ENCODE measurements at places on chromosomes 5 and 9. TPM values are rescaled to one million over a fixed set of nuclear protein-coding genes. Genes with fewer than 3 reads are reported as not detected.
A peak's percentile ranks its signal among the peaks of the same experiment; 100 is the strongest.

DNA sequence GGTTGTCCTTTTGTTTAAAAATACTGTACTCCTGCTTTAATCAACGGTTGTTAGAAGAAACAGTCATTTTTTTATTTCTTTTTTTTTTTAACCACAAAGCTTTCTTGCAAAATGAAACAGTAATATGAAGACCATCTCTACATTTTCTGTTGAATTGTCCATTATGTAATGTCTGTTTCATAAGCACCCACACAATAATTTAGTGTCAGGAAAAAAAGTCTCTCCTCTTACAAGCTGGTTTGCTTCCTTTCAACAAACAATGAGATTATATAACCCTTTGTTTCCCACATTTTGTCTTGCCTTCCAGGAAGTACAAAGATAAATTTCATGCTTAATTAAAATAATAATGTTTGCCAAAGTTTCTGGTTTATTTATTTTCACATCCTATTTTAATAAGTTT lies 16.7 kb downstream of the CTNNAL1 start:
- no peak for DNase-seq

GRCh38 chr9:126429190-126429589 lies 102.6 kb downstream of the MVB12B start:
- no peak for DNase-seq

GRCh38 chr9:101225271-101225670 lies 159.5 kb downstream of the BAAT start:
- DNase-seq: no peak

DNA sequence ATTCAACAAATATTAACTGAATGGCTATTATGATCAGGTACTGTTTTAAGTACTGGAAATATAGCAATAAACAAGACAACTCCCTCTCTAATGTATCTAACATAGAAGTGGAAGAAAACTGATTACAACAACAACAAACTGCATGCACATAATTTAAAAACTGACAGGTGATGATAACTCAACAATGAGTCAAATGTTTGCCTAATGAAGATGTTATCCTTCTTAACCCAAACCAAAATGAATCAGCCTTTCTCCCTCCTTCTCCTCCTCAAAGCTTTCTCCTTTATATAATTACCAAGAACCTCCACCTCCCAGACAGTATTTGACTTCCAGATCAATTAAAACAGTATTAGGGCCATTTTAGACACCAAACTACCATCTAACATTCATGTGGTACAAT lies 49.3 kb downstream of the RICTOR start:
- DNase-seq: no peak

GRCh38 chr9:105295986-105296385 lies 51.5 kb downstream of the SLC44A1 start:
- peak; percentile 50 for DNase-seq

DNA sequence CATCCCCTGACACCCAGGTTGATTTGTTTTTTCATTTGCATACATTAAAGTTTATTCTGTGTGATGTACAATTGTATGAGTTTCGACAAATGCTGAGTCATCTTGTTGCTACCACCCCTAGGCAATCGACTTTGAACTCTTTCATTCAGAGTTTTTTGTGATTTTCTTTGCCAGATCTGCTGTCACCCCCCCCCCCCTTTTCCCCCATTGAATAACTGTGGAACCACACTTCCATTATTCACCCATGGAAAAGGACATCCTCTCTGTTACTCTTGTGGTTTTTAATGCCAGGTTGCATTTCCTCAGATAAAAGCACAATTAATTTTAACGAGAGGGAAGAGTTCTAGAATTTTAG lies 13.7 kb upstream of the FAM120AOS start:
- no peak for DNase-seq

DNA sequence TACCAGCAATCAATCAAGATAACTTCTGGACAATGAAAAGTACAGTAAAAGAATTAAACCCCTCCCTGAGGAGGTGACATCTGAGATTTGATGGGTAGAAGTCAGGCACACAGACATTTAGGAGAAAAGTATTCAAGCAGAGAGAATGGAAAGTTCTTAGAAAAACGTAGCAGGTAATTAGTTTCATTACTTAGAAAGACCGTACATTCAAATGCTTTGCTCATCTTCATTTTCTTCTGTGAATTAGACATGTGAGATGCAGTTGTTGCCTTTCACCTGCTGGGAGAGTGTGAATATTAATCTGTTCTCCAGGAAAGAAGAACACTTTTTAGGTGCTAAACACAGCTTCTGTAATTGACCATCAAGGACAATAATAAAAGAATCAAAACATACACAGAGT lies 71.3 kb upstream of the PPP1R2B start:
- DNase-seq: no peak

DNA sequence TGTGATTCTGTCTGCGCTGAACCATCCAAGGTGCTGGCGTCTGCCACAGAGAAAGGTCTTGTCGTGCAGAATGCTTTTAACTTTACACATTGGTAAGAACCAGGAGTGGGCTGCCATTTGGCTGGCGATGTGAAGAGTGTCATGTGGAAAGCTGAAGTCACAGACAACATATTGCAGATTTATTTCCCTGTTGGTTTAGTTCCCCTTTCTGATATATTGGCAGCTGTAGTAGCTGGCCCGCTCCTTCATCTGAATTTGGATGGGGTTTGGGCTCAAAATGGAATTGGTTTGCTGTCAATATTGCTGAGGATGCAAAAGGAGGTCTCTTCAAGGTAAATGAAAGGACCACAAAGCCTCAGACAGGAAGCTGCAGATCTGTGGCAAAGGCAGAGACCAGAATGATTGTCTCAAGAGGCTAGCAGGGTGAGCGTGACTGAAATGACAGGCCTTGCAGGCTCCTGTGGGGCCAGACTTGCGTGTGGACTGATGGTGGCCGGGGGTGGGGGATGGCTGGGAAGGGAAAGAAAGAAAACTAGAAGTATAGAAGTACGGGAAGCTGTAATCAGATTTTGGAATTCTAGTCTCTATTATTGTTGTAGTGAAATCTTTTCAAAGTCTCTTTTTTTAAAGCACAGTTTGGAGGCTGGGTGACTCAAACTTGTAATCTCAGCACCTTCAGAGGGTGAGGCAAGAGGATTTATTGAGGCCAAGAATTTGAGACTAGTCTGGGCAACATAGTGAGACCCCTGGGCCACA lies 25.1 kb upstream of the CD180 start:
- no peak for DNase-seq

DNA sequence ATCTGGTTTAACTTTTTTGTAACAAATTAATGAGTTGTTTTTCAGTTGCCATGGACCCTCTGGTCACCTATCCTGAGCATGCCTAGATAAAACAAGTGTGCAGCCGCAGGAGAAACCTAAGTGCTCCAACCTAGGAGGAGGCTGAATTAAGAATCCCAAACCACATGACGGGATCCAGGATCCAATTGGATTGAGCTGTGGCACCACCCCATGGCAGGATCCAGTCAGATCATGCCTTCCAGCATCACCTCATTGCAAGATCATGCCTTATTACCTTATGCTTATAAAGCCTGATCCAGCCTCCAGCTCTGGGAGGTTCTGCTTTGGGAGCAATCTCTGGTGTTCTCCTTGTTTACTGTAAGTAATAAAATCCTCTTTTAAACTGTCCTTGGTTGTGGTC lies 662.0 kb downstream of the TLR4 start:
- DNase-seq: peak; percentile 26

DNA sequence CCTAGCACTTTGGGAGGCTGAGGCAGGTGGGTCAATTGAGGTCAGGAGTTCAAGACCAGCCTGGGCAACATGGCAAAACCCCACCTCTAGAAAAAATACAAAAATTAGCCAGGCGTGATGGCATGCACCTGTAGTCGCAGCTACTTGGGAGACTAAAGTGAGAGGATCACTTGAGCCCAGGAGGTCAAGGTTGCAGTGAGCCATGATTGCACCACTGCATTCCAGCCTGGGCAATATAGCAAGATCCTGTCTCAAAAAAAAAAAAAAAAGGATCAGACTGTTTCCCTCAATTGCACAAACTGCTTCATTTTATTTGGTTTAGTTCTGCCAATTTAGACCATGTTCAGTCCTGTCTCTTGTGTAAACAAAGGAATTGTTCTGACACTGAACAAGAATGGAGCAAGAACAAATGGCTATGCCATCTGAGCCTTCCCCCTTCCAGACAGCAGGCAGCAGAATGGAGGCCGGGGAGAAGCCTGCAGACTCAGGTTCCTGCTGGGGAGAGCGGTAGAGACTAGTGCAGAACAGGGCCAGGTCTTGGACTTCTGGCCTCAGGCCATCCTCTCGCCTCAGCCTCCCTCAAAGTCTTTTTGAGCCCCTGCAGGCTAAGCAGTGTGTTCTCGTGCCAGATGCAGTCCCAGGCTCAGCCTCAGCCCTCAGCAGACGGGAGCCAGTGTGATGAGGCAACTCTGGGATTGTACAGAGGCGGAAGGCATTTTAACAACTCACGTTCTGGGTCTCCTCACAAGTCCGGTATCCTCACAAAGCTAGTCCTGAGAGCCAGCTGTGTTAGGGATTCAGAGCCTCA lies 18.2 kb downstream of the HNRNPH1 start:
- no peak for DNase-seq

- DNase-seq: no peak
These were observed 160.3 kb downstream of the ARSB start for GRCh38 chr5:78824831-78825281.

GRCh38 chr9:131999692-132000551 lies 79.7 kb downstream of the MED27 start:
- DNase-seq: peak; percentile 12

DNA sequence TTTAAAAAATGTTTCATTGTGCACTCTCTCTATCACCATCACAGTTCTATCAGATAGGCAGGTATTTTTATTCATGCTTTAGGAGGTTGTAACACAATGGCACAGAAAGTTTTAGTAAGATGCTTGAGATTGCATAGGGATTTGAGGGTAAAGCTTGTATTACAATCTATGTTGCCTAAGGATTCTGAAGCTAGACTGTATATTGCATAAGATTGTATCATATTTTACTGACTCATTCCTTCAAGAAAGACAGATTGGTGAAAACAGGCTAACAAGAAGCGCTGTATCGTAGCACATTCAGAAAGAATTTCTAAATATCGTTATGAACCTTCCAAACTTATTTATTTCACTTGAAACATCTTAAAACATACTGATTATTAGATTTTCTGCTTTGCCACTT lies 577.7 kb downstream of the EBF1 start:
- no peak for DNase-seq

GRCh38 chr5:138138949-138139780 lies at the start of gene NME5:
Gene NME5 (minus strand): TSS chr5:138139428. CDS start chr5:138138780, 648 bp downstream.
- peak; percentile 73 for DNase-seq

DNA sequence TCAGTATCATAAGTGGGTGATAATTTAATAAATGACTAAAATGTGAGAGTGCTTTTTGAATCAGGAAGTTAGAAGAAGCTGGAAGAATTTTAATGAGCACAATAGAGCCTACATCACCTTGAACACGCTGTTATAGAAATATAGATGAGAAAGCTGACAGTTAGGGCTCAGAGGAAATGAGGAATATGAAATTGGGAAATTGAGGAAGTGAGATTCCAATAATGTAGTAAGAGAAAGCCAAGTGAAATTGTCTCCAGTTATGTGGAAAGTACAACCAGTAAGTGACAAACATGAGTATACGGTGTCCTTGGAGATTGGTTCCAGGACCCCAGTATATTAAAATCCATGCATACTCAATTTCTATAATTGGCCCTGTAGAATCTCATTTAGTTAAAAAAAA lies 235.9 kb upstream of the FAM174A start:
- no peak for DNase-seq

GRCh38 chr9:137255448-137256114 lies 454 bp downstream of the NELFB start:
- DNase-seq: peak; percentile 33

DNA sequence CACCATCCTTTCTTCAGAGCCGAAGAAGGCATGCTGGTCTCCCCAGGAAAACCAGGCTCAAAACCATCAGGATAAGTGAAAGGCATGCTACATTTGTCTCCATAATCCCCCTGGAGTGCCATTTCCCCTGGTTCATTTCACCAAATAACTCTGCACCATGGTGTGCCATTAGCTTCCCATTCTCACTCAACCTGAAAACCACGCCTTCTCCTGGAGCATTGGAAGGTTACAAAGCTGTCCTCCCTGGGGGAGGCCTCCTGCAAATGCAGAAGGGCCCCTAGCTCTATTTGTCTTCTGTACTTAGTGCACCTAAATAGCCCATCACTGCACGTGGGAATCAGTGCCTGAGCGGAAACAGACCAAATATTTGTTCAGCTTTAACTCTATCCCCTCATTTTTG lies 90.2 kb upstream of the ICE1 start:
- DNase-seq: no peak

GRCh38 chr9:136177224-136177623 lies 27.7 kb downstream of the LHX3 start:
- no peak for DNase-seq

GRCh38 chr9:104028827-104029226 lies 65.3 kb upstream of the SMC2 start:
- DNase-seq: no peak

- peak; percentile 47 for DNase-seq
These were observed 101.8 kb upstream of the MAST4 start for GRCh38 chr5:66494437-66494836.

- DNase-seq: no peak
These were observed 92.6 kb downstream of the DPYSL3 start for GRCh38 chr5:147417135-147417813.

DNA sequence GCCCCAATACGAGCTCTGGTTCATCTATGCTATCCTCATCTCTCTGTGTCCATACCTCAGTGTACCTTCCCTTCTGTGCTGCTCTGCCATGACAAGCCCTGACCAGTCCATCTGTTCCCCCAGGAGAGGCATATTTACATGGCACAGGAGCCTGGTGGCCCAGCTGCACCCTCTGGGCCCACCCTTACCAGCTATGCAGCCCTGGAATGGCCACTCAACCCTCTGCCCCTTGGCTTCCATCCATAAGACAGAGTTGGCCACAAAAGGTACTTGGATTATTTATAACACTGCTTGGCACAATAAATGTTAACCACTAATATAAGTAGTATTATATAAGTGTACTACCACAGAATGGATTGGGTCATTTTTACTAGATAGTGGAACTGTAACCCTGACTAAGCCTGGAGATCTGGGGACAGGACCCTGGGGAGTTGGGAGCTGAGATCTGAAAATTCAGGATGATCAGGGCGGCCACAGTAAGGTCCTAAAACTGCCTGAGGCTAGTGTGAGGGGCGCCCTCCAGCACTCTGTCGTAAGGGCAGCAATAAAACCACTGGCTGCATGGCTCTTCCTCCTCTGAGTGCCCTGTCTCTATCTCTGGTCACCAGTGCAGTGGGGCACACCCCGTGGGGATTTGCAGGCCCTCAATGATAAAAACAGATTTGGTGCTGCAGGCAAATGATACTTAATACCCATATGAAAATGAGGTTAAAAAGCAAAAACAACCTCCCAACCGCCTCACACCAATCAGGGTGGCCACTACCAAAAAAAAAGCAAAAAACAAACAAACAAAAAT lies 65.8 kb downstream of the SEMA4D start:
- DNase-seq: no peak

F12 gene
- total RNA-seq: 6.0 TPM

ISCA1 gene
- total RNA-seq: 108 TPM

IFNA2 gene
- not detected for total RNA-seq

RNF183 gene
- not detected for total RNA-seq

PCDHGA2 gene
- 2.0 TPM for total RNA-seq

SLC6A18 gene
- total RNA-seq: not detected

RALGPS1 gene
- total RNA-seq: 0.87 TPM

PGM5 gene
- 5.7 TPM for total RNA-seq

OR1J2 gene
- not detected for total RNA-seq

ADGRD2 gene
- total RNA-seq: not detected

BRIX1 gene
- total RNA-seq: 157 TPM

PLEKHG4B gene
- total RNA-seq: 0.53 TPM

GOLM1 gene
- 106 TPM for total RNA-seq

SIT1 gene
- total RNA-seq: not detected

PCDHGA5 gene
- 0.66 TPM for total RNA-seq

Data from SK-MEL-5 (cell line).